ENCODE measurements at places on chromosomes 11 and 22.

GRCh38 chr11:111086058-111086457 lies 159.5 kb upstream of the POU2AF2 start:
- DNase-seq = no peak

- DNase-seq = no peak
Measured at GRCh38 chr22:47762141-47762540, 999.7 kb downstream of the TBC1D22A start.

GRCh38 chr11:72576661-72577060 lies 97.6 kb downstream of the PDE2A start:
- DNase-seq = no peak

DNA sequence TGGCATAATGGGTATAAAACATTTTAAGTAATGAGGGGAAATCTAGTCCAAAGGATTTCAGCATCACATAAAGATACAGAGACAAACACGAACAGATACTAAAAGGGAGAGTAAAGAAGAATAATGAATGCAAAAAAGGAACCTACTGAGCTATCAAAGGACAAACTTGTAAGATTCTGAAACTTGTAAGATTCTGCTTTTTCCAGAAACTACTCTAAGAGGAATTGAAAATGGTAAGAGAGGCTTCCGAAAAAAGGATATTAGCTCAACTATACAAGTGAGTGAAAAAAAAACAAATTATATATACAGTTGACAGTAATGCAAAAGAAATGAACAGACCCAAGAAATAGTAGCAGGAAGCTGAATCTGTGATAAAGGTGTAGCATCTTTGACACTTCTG lies 37.7 kb downstream of the POLD3 start:
- DNase-seq = no peak

DNA sequence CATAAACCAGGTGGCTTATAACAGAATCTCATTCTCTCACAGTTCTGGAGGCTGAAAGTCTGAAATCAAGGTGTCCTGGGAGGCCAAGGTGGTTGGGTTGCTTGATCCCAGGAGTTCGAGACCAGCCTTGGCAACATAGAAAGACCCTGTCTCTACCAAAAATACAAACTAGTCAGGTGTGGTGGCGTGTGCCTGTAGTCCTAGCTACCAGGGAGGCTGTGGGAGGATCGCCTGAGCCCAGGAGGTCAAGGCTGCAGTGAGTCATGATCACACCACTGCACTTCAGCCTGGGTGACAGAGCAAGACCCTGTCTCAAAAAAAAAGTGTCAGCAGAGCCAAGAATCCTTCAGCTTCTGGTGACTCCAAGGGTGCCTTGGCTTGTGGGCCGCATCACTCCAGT lies 8.9 kb upstream of the PRR5 start:
- no peak for DNase-seq

GRCh38 chr11:86370922-86371594 lies 3.6 kb upstream of the CCDC81 start:
- DNase-seq = no peak

DNA sequence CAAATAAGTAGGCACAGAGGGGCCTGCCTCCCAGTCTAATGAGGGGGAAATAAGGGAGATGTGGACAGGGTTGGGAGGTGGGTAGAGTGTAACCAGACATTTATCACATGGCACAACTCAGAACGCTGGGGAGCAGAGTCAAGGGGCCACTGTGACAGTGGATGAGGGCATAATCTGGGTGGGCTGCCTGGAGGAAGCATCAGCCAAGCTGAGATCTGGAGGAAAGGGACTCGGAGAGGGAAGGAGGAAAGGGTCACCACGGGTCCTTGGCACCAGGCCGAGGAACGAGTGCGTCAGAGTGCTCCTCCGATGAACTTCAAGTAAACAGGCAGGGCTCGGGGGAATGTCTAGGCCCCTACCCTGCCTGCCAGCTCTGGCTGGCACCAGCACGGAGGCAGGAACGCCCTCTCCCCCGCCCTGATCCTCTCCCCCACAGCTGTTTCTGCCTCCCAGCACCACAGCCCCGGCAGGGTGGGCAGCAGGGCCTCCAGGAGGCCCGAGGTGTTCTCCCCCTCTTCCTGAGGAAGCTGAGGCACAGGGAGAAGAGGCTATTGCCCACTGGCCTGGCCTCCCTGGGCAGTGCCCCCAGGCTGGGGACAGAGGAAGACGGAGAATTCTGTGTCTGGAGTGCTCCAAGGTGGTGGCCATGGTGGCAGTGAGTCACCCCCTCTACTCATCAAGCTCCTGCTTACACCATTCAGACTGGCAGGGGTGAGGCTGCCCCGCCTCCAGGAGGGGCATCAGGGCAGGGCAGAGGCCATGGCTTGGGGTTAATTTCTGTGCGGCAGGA lies 4.2 kb downstream of the ALDH3B1 start:
- no peak for DNase-seq

DNA sequence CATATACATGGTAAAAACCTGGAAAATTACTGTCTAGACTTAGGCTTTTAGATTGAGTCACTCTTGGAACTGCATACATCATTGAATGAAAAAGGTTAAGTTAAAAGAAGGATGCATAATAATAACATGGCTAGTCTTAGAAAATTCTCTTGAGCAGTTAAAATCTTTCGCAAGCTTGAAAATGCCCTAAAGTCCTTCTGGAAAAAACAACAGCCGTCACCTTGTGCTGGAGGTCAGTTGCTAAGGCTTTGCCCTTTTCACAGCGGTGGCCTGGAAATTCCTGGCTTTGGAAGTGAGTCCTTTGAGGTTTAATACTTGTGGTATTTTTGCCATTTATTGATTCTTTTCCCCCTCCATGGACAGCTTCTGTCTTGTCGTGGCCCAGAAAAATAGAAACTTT lies 17.4 kb upstream of the FBLN1 start:
- DNase-seq = no peak

- DNase-seq = no peak
Measured at GRCh38 chr22:27111796-27112672, 454.6 kb downstream of the MIAT start.

GRCh38 chr11:105975128-105975527 lies 46.9 kb downstream of the MSANTD4 start:
- no peak for DNase-seq

DNA sequence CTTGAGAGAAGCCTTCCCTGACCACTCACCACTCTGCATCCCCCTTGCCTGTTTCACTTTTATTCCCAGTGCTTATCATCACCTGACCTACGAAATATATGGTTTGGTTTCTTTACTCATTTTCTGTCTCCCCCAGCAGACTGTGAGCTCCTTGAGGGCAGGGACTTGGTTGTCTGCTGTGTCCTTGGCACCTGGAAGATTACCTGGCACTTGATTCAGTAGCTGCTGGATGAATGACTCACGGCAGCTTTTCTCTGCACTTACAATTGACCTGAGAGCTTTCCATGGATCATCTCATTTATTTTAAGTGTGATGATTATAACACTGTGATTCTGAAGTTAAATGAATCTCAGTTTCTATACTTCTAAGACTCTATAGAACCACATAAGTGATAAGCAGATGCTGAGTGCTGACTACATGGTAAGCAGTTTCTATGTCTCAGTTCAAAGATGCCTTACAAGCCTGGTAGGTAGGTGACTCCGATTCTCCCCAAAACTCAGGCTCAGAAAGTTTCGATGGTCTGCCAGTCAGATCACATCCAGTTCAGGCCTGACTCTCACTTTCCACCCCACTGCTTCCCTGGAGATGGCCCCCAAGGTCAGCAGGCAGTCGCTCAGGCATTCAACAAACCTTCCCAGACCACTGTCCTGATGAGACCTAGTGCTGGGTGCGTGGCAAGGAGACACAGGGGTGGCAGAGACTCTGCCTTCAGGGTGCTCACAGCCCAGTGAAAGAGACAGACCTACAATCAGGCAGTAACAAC lies 11.6 kb downstream of the IL2RB start:
- no peak for DNase-seq

DNA sequence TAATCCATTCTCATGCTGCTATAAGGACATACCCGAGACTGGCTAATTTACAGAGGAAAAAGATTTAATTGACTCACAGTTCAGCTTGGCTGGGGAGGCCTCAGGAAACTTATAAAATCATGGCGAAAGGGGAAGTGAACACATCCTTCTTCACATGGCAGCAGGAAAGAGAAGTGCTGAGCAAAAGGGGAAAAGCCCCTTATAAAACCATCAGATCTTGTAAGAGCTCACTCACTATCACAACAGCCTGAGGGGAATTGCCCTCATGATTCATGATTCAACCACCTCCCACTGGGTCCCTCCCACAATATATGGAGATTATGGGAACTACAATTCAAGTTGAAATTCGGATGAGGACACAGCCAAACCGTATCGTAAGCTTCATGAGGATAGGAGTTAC lies 3.8 kb upstream of the CYB5R2 start:
- no peak for DNase-seq

GRCh38 chr11:63639199-63639832 lies 25.1 kb upstream of the PLAAT3 start:
- DNase-seq = no peak

GRCh38 chr11:134654161-134654915 lies 242.3 kb upstream of the B3GAT1 start:
- DNase-seq = peak; percentile 19

All from stimulated activated CD4-positive, alpha-beta T cell treated with anti-CD3 and anti-CD28 coated beads, Interleukin-12 subunit alpha, Interleukin-12 subunit beta, amount 100 ng/mL, for 48 hours (primary cell).